ENCODE measurements at places on chromosomes 4 and X.

GRCh38 chr4:101584306-101584705 lies 206.2 kb upstream of the BANK1 start:
- no peak for DNase-seq

GRCh38 chrX:129759576-129760061 lies 20.1 kb upstream of the SASH3 start:
- peak; percentile 41 for DNase-seq

GRCh38 chr4:9792381-9792780 lies 10.9 kb downstream of the DRD5 start:
- no peak for DNase-seq

- DNase-seq, result no peak
Observed at GRCh38 chrX:2500803-2501558, at the start of the genes DHRSX and ZBED1. Gene DHRSX (minus strand): TSS chrX:2500976. CDS start chrX:2500925, 51 bp downstream. Gene ZBED1 (minus strand): TSS chrX:2500976. CDS start chrX:2490719, 10,257 bp downstream.

DNA sequence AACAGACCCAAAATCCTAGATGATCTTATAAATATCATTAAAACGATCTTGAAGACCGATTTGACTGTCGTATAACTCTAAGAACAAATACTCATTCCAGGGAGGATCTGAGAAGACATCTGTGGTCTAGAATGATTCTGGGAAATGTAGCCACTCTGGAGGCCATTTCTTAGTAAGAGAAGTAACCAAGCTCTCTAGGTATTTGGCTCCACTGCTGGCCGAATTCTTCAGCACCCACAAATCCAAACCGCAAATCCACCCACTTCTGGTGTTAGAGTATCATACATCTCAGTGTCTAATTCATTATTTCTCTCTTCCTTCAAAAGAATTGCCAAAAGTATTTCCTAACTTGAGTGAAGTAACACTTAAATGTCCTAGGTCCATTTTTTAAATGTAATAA lies 23.9 kb downstream of the KLHL5 start:
- DNase-seq, result no peak

- no peak for DNase-seq
Observed at GRCh38 chr4:7473081-7473480, 38.4 kb upstream of the PSAPL1 start.

- DNase-seq, result no peak
Observed at GRCh38 chrX:42077675-42078074, 154.3 kb upstream of the CASK start.

DNA sequence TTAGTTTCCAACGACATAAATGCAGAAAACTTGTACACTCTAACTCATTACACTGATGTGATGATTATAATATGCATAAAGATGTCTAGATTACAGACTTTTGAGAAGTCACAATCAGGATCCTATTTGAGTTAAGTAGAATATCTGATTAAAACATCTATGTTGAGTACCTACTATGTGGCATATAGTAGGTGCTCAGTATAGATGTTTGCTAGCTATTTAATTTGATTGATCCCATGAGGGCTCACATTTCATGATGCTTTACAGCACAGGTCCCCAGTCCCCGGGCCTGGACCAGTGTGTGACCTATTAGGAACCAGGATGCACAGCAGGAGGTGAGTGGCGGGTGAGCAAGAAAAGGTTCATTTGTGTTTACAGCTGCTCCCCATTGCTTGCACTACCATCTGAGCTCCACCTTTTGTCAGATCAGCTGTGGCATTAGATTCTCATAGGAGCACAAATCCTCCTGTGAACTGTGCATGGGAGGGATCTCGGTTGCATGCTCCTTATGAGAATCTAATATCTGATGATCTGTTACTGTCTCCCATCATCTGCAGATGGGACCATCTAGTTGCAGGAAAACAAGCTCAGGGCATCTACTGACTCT lies 33.0 kb upstream of the CXCL8 start:
- DNase-seq, result no peak

DNA sequence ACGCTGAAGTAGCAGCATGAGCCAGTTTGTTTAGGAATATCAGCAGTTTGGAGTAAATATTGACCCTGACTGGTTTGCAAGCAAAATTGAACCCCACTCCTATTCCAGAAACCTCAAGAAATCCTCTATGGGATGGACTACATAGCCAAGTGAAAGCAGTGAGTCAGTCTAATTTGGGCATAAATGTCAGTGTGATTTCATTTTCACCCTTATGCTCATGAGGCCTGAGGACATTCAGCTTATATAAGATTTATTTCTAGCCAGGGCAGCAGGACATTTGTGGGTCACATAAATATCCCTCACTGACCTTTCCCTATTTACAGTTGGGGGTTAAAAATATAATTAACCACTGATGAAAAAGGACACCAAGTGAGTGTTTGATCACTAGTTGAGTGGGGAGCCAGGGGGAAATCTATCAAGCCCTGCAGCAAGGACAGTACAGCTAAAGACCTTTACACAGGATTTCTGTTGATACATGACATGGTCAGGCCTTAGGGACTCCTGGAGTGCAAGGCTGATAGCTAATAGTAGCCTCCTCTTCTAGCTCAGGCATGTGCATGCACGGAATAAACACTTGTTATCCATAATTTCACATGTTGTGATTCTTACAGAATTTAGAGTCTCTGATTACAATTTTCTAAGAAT lies 996.9 kb upstream of the GRIA3 start:
- DNase-seq, result no peak

DNA sequence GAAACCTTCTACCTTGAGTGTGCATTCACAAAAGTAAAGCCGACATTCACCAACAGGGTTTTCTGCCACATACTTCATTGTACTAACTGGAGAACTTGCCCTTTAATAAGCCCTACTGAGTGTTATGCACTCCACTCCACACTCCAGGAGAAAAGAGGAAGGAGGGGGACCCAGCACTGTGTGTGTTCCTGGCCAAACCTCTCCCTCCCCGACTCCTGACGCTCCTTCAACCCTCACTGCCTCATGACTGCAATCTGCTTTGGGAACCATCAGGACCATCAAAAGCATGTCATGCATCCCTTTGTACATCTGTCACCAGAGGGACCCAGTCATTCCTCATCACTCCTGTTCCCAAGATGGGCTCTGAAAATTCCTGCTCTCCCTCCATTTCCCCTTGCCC lies 143.7 kb downstream of the RASL11B start:
- DNase-seq, result no peak

DNA sequence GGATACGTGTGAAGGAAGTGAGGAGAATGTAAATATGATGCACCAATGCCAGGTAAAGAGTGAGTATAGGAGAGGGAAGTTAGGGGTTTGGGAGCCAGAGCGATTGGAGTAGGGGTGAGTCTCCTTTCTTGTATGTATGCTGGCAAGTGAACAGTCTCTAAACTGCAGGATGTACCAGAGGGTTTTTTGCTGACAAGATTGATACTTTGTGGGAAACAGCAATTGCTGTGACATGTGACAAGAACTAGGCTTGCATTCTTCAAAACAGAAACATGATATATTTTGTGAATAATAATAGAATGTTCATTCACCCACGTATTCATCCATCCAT lies 706 bp downstream of the CHIC1 start:
- DNase-seq, result no peak

- no peak for DNase-seq
Observed at GRCh38 chr4:170849969-170850368, 760.2 kb upstream of the AADAT start.

DNA sequence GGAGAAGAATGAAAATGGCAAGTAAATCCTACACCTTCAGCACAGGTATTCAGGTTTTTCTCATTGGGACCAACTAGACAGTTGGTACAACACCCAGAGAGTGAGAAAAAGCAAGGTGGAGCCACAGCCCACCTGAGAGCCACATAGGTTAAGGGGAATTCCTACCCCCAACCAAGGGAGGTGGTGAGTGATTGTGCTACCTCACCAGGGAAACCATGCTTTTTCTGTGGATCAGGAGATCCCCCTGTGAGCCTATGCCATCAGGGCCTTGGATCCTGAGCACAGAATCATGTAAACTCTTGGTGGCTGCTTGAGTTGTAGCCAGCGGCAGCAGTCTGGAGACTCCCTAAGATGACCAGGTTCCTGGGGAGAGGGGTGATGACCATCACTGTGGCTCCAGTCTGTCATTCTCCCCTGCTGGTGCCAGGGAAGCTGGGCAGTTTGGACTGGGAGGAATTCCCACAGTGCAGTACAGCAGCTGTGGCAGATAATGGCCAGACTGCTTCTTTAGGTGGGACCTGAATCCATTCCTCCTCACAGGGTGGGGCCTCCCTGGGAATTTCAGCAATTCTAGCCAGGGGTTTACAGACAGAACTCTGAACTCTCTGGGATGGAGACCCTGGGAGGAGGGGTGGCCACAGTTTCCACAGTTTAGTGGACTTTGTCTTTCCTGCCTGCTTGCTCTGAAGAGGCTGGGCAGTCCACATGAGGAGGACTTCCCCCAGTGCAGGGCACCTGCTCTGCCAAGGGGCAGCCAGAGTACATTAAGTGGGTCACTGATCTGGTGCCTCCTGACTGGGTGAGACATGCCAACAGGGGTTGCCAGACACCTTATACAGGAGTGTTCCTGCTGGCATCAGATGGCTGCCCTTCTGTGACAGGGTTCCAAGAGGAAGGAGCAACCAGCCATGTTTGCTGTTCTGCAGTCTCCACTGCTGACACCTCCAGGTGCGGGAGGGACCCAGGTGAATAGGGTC lies 43.2 kb downstream of the PARM1 start:
- no peak for DNase-seq

- no peak for DNase-seq
Observed at GRCh38 chr4:15188605-15189539, 186.6 kb downstream of the CPEB2 start.

DNA sequence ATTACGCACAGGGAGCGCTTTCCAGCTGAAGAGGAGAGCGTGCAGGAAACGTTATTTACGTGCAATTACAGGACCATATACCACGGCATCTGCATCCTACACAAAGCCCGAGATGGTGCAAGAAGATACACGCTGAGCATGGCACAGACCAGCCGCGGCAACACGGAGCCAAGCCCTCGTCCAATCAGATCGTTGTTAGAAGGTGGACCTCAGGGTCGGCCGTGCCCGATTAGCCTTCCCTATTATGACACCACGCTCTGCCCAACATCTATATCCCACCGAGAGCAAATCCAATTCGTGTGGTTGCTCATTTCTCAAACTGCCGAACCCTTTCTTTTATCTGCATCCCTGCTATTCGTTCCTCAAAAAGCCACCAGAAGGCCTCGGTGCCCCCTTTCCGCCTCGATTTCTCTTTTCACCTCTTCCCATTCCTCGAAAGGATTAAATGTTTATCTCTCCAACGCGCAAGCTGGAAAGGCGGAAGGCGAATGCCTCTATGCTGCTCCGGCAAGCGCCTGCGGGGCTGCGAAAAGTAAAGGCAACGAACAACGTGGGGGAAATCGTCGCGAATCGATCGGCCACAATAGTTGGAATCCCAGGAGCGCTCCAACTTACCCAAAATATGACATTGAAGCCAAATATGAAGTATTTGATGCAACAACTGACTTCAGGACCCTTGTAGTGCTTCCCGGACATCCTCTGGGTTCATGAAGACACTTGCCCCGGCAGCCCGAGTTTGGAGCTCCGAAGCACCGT lies 702 bp downstream of the TSPAN5 start:
- peak; percentile 3 for DNase-seq

DNA sequence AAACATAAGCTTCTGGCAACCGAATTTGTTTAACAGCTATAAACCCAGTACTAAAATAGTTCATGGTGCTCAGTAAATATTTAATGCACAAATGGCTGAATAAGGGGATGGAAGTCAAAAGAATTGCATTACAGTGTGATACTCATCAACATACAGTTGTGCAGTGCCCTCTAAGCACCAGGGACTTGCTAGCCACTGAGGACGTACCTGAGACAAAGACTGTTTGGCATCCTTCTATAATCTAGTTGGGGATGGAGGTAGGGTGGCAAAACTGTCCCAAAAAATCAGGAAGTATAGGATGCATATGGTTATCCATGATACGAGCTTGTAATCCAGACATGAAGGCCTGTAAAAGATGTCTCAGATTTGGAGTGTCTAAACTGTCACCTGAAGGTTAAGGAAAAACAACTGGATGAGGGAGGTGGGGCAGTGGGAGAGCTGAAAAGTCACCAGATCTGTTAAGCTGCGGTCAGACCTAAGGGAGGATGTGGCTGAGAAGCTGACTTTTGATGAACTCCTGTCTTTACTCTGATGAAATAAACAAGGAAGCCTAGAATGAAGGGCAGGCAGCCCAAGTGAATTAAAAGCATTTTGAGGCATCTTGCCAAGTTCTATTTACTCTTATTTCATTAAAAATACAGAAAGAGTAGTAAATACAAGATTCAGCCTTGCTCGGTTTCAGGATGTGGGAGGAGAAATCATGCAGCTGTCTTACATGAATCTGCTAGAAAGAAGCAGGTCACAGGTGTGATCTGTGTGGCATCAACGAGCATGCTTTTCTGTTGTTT lies 12.0 kb upstream of the CD38 start:
- peak; percentile 12 for DNase-seq

- DNase-seq, result no peak
Observed at GRCh38 chr4:10161146-10161545, 44.5 kb upstream of the WDR1 start.

DNA sequence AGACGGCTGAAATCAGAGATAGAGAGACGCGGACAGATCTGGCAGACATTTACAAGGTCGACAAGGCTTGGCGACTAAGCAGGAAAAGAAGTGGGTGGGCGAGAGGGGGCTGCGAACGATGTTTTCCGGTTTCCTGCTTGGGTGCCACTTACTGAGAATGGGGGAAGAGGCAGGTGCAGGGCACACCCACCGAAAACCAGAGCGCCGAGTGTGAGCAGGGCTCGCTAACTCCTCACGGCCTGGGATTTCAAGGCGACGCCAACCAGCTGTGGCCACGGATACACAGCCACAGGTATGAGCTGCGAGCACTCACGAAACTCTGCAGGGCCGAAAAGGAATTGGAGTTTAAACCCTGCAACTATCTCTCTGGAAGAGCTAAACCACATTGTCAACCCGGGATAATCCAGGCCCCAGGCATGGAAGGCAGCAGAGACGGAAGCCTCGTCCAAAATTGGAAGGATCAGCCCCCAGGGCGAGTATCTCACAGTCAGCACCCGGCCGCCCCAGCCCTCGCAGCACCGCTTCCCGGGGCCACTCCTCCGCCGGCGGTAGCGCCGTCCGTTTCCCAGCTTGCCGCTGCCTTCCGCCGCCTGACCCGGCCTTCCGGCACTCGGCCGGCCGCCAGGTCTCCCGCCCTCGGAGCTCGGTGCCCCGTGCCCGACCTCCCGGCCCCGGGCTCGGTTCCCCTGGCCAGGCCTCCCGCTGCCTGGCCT lies 778 bp downstream of the CASP3 start:
- DNase-seq, result peak; percentile 12

DNA sequence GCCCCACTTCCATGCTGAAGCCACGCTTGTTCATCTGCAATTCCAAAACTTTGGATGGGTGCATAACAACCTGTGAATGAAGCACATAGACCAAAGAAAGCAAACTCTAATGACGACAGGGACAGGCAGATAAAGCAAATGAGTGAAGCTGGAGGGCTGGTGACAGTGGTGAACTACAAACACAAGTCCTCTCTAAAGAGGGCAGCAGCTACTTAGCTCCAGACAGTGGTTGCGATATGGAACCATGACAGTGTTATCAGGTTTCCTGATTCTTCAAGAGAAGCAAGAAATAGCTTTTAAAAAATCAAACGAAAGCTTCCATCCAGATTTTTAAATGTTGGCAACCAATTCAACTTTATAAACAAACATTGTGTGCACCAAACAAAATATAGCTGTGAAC lies 23.8 kb downstream of the NOX1 start:
- no peak for DNase-seq

- no peak for DNase-seq
Observed at GRCh38 chr4:87981486-87981885, 6.0 kb downstream of the SPP1 start.

Data from T-helper 22 cell (primary cell).